Activated CD4-positive, alpha-beta T cell treated with anti-CD3 and anti-CD28 coated beads for 4 hours (primary cell): ENCODE measurements at places on chromosomes 2 and 18.
A peak's percentile ranks its signal among the peaks of the same experiment; 100 is the strongest.

DNA sequence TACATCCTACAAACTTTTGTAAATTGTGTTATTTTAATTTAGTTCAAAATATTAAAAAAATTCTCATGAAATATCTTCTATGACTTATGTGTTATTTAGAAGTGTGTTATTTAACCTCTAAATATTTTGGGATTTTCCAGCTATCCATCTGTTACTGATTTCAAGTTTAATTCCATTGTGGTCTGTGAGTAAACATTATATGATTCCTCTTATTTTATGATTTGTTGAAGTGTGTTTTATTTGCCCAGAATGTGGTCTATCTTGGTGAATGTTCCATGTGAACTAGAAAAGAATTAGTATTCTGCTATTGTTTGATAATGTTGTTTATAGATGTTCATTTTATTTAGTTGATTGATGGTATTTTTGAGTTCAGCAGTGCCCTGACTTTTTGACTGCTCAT, 136.0 kb downstream of the ZNF804A start:
- no peak for DNase-seq

GRCh38 chr2:63888490-63889402, 47.0 kb downstream of the UGP2 start:
- peak; percentile 3 for DNase-seq

DNA sequence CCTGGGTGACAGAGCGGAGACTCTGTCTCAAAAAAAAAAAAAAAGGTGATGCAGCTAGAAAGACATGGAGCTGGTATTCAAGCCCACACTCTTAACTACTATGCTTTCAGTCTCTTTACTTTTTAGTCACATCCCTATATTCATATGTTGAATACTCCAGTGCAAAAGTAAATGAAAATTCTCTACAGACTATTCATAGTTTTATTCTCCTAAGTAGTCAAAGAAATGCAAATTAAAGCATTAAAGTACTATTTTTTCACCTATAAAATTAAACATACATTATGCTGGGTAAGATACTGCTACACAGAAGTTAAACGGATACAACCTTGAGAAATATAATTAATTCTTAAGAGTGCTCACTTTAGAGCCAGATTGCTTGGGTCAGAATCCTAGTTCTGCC, 7.6 kb downstream of the CUL3 start:
- DNase-seq: no peak

DNA sequence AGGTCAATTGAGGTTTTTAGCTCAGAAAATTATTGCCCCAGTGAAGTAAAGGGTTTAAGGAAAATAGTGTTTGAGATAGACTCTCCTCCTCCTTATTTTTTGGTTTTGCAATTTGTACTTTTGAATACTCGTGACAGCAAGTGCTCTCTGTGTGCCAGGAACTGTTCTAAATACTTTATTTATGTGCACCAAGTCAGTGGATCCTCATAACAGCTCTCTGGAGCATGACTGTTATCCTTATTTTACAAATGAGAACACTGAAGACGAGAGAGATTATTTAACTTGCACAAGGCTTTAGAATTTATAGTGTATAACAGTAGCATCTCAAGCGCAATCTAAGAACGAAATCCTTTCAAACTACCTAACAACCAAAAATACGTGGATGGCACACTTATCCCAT, 24.7 kb downstream of the BABAM2 start:
- no peak for DNase-seq

GRCh38 chr2:120204417-120204816, 18.8 kb downstream of the TMEM185B start:
- no peak for DNase-seq

GRCh38 chr2:65655000-65655399, 222.6 kb upstream of the SPRED2 start:
- DNase-seq: no peak

GRCh38 chr2:236843161-236843968, 242.3 kb upstream of the COPS8 start:
- DNase-seq: no peak

DNA sequence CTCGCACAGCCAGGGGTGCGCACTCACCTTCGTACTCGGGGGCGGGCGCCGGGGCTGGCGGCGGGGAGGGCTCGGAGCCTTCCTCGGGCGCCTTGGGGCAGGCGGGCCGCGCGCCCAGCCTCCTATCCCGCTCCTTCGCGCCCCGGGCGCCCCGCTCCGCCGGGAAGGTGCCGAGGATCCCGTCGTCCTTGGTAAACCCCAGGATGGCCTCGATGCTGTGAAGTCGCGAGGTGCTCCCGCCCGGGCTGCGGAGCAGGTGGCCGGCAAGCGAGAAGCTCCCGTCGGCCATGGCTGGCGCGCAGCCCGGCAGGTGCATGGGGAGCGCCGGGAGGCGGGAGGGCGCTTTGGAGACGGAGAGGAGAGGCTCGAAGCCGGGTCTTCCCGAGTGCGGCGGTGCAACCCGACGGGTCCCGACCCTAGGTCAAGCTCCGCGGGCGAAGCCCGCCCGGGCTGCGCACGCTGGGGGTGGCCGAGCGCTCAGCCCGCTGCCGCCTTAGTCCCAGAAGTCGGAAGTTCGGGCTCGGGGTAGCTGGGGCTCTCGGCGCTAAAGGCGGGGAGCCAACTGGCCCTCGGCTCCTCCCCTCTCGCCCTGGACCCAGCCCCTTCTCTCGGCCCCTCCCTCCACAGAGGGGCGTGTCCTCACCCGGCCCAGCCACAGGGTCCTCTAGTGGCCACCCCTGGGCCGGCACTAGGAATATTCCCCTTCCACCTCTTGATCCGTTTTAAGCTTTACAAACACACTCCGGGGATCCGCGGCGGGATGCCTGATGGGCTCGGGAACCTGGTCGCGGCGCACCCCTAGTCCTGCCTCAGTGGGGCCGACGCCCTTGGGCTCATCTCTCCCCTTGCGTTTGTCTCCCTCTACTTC, at the start of gene RAX:
RAX (minus strand) TSS at position 564 of the 868 bp plus-strand sequence; CDS start at position 316, 248 bp downstream.
- DNase-seq: no peak

GRCh38 chr2:37263839-37264238, 32.4 kb downstream of the NDUFAF7 start:
- no peak for DNase-seq

DNA sequence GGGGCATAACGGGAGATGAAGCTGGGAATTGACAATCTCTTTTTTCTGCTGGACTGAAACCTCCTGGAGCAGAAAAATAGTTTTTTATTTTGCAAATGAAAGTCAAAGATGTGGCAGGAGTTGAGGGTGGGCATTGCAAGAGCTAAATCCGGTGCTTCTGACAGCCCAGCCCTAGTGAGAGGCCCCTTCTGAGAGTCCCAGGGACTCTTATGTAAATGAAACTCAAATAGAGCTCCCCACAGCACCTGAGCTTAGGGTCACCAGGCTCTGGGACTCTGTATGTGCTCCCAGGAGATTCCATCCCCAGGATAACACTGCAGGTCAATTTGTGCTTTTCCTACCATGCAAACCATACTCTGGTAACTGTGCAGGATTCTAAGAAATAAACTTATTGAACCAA, 192.8 kb downstream of the ANKRD30B start:
- no peak for DNase-seq

GRCh38 chr2:208252716-208253492, 2.0 kb downstream of the IDH1 start:
- no peak for DNase-seq

GRCh38 chr2:214014551-214015220, 396.2 kb upstream of the VWC2L start:
- no peak for DNase-seq

DNA sequence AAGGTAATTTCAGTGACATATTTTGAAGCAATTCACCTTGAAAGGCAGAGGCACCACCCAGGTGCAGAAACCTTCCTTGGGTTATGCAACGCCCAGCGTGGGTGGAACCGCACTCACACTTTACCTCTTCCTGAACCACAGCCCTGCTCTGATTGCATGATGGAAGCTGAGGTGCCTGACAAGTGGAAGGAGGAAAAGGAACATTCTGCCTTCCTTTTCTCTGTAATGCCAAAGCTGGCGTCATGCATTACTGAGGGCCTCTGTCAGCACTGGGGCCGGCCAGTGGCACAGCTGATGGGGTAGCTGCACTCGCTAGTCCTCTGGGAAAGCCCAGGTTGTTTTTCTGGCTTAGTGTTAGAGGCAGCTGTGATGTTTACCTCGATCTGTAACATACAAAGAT, 266.5 kb downstream of the NEDD4L start:
- peak; percentile 59 for DNase-seq

DNA sequence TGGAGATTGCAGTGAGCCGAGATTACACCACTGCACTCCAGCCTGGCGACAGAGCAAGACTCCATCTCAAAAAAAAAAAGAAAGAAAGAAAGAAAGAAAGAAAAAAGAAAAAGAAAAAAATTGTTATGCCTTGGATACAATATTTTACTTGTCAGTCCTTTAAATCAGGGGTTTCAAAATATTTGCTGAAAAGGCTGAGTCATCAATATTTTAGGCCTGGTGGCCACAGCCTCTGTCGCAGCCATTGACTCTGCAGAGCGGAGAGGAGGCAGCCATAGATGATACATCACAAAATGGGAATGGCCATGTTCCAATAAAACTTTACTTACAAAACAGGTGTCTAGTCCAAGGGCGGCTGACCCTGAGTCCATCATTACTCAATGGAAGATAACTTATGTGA, 314.8 kb upstream of the SALL3 start:
- no peak for DNase-seq

GRCh38 chr2:171540437-171540836, 18.2 kb downstream of the CYBRD1 start:
- DNase-seq: no peak

- no peak for DNase-seq
These were observed 5.3 kb downstream of the MAB21L4 start for GRCh38 chr2:240890691-240891090.

DNA sequence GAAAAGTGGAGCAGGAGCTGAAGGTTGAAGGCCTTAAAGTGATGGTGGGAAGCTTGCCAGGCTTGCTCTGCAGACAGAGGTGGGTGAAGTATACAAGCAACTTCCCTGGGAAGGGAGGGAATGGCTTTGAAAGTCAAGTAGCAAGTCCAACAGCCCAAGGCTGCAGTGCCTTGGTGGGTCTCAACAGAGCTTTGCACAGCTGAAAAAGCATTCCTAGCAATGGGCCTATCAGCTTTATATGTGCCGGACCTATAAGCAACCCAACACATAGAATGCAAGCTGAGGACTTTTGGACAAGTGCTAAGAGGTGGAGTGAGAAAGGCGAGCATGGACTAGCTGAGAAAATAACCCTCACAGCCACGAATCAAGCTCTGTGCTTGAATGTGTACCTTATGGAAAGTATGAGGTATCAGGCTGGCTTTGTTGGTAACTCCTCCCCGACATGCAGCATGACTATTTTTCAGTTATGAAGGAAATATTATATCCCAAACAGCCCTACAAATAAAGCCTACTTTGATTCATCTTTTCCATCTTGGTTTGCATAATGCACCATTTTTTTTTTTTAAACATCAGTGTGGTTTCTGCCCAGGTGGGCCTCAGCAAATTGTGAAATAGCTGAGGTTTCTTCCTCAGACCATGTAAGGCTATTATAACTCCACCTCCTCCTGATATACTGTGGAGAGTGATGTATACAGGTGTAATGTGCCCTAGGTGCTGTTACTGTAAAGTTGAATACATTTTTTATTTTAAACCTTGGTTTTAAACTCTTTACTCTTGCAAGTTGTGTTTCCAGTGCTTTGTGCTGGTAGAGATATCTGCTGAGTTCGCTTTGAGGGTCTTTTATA, 241.4 kb upstream of the CXCR4 start:
- no peak for DNase-seq

DNA sequence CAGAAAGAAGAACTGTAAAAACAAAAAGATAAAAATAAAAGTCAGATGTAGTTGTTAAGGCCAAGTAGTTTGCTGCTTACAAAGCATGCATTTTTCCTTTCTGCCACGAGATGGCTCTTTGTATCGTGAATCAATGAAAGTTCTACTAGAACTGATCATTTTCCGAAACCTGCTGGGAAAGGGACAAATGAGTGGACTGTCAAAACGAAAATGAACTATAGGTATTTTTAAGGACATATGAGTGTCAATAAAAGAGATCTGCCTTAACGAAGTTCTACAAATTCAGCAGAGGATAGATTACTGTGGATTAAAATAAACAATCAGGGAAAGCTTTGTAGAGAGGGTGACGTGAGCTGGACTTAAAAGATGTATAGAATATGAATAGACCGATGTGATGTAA, 15.0 kb upstream of the ELOA2 start:
- DNase-seq: peak; percentile 5

DNA sequence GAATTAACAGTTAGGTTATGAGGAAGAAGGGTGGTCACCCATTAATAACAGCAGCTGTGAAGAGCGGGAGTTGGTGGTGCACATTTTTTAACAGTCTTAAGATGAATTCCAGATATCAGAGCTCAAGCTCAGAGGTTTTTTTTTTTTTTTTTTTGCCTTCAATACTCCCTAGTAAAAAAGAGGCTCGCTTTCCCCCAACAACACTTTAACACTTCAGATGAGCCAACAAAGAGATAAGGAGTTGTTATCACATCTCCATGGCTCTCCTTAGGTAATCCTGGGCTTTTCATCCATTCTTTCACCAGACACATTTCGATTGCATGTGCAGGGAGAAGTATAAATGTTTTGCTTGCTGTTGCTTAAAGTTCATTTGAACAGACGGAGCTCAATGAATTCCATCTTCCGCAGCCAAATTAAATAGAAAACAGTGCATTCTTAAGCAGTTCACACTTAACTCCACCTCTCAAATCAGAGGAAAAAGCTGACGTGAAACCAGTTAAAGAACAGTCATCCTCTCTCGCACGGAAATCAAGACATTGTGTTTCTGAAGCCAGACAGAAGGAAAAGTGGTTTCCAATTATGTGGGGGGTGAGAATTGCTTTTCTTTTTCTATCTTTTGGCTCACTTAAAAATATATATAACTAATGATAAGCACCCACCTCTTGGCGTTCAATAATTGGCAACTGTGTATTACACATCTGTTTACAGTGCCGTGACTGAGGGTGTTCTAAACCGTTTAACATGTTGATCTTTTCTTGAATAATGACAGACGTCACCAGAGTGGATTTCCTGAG, 118.2 kb downstream of the ZNF521 start:
- DNase-seq: no peak

DNA sequence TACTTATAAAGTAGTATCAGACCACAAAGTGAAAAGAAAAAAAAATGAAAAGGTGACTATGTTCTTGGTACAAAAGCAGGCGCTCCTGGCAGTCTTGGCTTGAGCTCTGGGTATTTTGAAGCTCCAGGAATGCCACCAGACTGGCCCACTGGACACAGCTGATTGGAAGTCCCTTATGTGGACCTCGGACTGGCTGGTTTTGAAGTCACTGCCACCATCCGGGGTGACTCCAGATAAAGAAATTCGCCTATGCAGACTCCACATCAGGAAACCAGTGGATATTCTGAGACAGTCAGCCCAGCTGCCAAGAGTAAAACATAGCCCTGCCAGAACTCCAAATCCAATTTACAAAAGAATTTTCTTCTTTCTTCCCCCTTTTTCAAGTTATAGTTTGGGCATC, 28.0 kb downstream of the ACKR3 start:
- no peak for DNase-seq
